MG63 (cell line): ENCODE measurements at places on chromosomes 3 and 15.

GRCh38 chr3:14486460-14486859 lies 53.7 kb downstream of the GRIP2 start:
- no peak for DNase-seq

DNA sequence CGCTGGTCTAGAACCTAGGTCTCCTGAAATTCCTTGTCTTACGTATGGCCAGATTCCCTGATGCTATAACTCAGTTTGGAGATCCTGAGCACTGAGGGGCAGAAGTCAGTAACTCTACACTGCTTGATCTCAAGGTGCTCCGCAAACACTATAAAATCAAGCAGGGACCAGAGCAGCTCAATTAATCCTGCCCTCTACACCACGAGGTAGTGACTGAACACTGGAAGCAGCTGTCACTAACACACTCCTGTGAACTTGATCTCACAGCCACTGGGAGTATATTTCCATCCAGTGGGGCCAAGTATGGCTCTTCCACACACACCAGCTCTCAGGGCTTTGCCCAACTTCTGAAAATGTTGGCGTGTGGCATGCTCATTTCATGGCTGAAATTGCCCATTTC lies 51.0 kb downstream of the EDEM1 start:
- no peak for DNase-seq

DNA sequence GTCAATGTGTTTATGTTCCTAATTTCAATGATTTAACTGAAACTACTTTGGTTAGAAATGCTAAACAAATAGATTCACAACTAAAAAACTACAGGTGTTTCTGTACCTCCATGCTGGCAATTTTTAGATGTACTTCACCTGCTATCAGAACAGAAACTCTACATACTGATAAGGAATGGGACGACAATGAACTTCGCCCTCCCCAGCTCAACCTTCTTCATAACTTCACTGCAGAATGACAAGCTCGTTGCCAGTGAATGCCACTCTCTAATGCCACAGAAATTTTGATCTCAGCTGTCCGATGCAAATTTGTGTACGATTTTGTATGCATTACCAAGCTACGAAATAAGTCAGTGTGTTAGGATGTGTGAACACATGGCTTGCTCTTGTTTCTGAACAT lies 133.4 kb downstream of the FOXP1 start:
- no peak for DNase-seq

- DNase-seq: no peak
Measured at GRCh38 chr3:95738045-95738444, 1076.3 kb upstream of the EPHA6 start.

GRCh38 chr3:191094057-191094845 lies 104.8 kb upstream of the OSTN start:
- DNase-seq: no peak

- no peak for DNase-seq
Measured at GRCh38 chr3:45535665-45536064, 58.9 kb upstream of the LIMD1 start.
